ENCODE measurements at places on chromosomes 3 and 15. TPM values are rescaled to one million over a fixed set of nuclear protein-coding genes. Genes with fewer than 3 reads are reported as not detected.

- H3K4me1 ChIP-seq, result peaks cover 80% of the 10 kb centered on the region
- peak overlapping the region; percentile 80 for H3K27ac ChIP-seq
- no peaks in the 10 kb centered on the region for H3K27me3 ChIP-seq
- peak overlapping the region; percentile 56 for H3K4me3 ChIP-seq
Observed at GRCh38 chr3:14425581-14426304, 23.3 kb downstream of the SLC6A6 start.

The CCR9 gene
- not detected for total RNA-seq

DNA sequence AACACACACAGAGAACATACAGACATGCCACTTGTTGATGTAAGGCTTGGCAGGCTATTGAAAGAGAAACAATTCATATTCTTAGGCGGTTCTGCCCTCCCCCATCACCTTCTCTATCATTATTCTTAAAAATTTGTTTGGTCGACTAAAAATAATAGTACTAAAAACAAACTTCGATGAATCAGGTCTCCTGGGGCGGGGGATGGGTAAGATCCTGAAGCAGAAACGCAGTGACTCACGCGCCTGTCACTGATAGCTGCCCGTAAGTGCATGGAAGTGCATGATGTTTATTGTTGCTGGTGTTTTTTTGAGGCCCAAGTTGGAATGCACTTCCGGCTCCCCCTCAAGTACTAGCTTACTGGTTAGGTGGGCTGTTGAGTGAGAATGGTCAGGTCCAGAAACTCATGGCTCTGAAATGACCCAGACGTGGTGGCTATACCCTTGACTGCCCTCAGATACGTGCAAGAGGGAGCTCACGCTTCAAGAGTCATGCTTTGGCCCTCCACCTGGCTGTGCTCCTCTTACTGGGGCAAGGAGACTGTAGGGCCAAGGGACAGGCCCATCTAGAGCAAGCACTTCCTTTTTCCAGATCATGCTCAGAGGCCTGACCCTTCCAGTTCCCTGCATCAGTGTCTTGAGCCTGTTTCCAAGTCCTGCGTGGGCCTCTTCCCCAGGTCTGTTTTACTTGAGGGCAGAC, 10.9 kb downstream of the SMAD3 start:
- no peak for DNase-seq
- H3K4me3 ChIP-seq, result peak overlapping the region; percentile 76
- H3K27me3 ChIP-seq, result no peaks in the 10 kb centered on the region
- H3K36me3 ChIP-seq, result peaks cover 58% of the 10 kb centered on the region

GRCh38 chr3:193269343-193270028, 28.5 kb downstream of the PLAAT1 start:
- no peak for DNase-seq
- no peak overlapping the region for H3K4me3 ChIP-seq
- no peaks in the 10 kb centered on the region for H3K27me3 ChIP-seq

GRCh38 chr3:26681632-26682031, 59.1 kb downstream of the LRRC3B start:
- no peaks in the 10 kb centered on the region for H3K4me1 ChIP-seq
- H3K36me3 ChIP-seq, result no peaks in the 10 kb centered on the region
- no peak for DNase-seq
- no peak overlapping the region for H3K4me3 ChIP-seq

DNA sequence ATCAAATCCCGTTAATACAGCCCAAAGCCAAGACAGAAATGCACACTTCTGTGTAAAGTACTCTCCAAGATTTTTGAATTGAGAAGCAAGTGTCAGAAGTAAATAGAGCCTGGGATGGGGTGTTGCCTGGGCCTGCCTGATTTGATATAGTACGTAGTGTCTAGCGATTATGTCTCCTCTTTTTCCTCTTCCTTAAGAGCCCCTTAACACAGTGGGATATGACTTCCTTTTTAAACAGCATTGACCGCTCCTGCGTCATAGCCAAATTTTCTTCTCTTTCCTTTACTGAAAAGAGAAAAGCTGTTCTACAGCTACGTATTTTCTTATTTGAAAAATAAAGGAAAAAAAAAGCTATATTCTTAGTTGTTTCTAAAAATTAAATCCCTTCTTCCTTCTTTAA, 97.7 kb downstream of the PLCL2 start:
- DNase-seq, result no peak
- H3K4me3 ChIP-seq, result no peak overlapping the region
- no peaks in the 10 kb centered on the region for H3K27me3 ChIP-seq
- no peak overlapping the region for H3K27ac ChIP-seq
- peaks cover 5% of the 10 kb centered on the region for H3K36me3 ChIP-seq

GRCh38 chr15:26767169-26767670, 5.6 kb downstream of the GABRB3 start:
- no peak overlapping the region for H3K4me3 ChIP-seq
- no peaks in the 10 kb centered on the region for H3K4me1 ChIP-seq
- no peak for DNase-seq

The CCDC54 gene
- not detected for total RNA-seq

DNA sequence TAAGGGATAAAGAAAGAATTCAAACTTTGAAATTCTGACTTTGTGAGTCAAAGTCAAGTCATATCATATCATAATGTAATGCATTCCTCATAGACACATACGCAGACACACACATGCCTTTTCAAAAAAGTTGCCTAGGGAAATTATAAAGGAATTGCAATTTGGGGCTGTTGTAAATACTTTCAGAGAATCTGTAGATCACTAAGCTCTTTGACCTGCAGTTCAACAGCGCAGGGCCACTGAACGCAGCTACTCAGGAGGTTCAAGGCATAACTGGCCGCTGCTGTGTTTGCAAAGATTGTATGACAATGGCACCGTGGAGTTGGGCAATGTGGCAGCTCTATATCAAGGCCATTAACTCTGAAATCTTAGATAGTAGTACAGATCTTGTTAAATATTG, 188.4 kb upstream of the THRB start:
- no peak for DNase-seq
- H3K36me3 ChIP-seq, result no peaks in the 10 kb centered on the region
- H3K4me1 ChIP-seq, result peaks cover 28% of the 10 kb centered on the region

The NUP210 gene
- 152 TPM for total RNA-seq

The OR5K2 gene
- total RNA-seq, result not detected

DNA sequence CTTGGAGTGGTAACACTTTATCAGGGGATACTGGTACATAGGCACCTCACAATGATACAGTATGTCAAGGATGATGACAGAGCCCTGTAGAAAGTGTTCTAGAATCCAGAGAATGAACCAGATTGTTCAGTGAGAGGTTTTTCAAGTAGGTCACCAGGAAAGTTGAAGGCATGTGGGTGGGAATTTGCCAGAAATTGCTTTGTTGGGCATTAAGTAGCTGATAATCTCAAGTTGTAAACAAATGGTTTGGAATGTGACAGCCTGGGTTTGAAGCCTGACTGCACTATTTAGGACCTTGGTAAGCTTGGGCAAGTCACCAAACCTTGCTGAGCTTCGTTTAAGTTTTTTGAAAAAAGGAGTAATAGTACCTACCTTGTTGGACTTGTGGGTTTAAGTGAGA, 12.5 kb downstream of the SLC35G2 start:
- H3K27ac ChIP-seq, result no peak overlapping the region
- H3K4me3 ChIP-seq, result no peak overlapping the region
- no peaks in the 10 kb centered on the region for H3K4me1 ChIP-seq

The DOCK3 gene
- 1.5 TPM for total RNA-seq

The GCSAM gene
- 3.5 TPM for total RNA-seq

GRCh38 chr3:169529013-169529412, 134.5 kb downstream of the MECOM start:
- no peaks in the 10 kb centered on the region for H3K4me1 ChIP-seq
- H3K36me3 ChIP-seq, result no peaks in the 10 kb centered on the region
- no peaks in the 10 kb centered on the region for H3K27me3 ChIP-seq
- no peak overlapping the region for H3K27ac ChIP-seq

The USP19 gene
- total RNA-seq, result 59.7 TPM

The CCK gene
- total RNA-seq, result not detected

GRCh38 chr3:13712682-13713180, 163.8 kb downstream of the FBLN2 start:
- no peak overlapping the region for H3K27ac ChIP-seq
- DNase-seq, result no peak
- no peaks in the 10 kb centered on the region for H3K4me1 ChIP-seq
- no peak overlapping the region for H3K4me3 ChIP-seq
- H3K27me3 ChIP-seq, result peaks cover 2% of the 10 kb centered on the region

- H3K4me3 ChIP-seq, result peak overlapping the region; percentile 42
- H3K4me1 ChIP-seq, result peaks cover 75% of the 10 kb centered on the region
- H3K27ac ChIP-seq, result peak overlapping the region; percentile 74
Observed at GRCh38 chr15:74793135-74794028, 11.5 kb downstream of the CSK start.

GRCh38 chr3:116020495-116020894, 397.2 kb downstream of the GAP43 start:
- no peaks in the 10 kb centered on the region for H3K36me3 ChIP-seq
- DNase-seq, result no peak
- no peaks in the 10 kb centered on the region for H3K4me1 ChIP-seq
- no peaks in the 10 kb centered on the region for H3K27me3 ChIP-seq
- no peak overlapping the region for H3K4me3 ChIP-seq

- peak overlapping the region; percentile 49 for H3K27ac ChIP-seq
- peaks cover 10% of the 10 kb centered on the region for H3K27me3 ChIP-seq
- peak overlapping the region; percentile 10 for H3K4me3 ChIP-seq
- no peak for DNase-seq
Observed at GRCh38 chr15:59797756-59798604, 108.9 kb upstream of the BNIP2 start.

Measured in activated T-helper 1 cell treated with anti-CD3 and anti-CD28 coated beads, Interleukin-12 subunit alpha, Interleukin-12 subunit beta, Interleukin-2, Interleukin-4 antibody, amounts not matched to agents 30 ng/mL and 10 ng/mL and 1 ng/mL, durations not matched to agents 14 hours and 24 hours and 36 hours (primary cell).